ENCODE measurements at places on chromosomes 12 and 14. TPM values are rescaled to one million over a fixed set of nuclear protein-coding genes. Genes with fewer than 3 reads are reported as not detected.

The IFNG gene
- total RNA-seq = not detected

The KRT5 gene
- total RNA-seq = not detected

The SINHCAF gene
- 16.7 TPM for total RNA-seq

The PLEKHD1 gene
- 0.41 TPM for total RNA-seq

The KIF26A gene
- total RNA-seq = 13.0 TPM

The RFLNA gene
- total RNA-seq = 7.7 TPM

The CLEC2D gene
- 15.5 TPM for total RNA-seq

The GLS2 gene
- total RNA-seq = 4.1 TPM

The TAS2R46 gene
- 1.6 TPM for total RNA-seq

The TC2N gene
- 5.7 TPM for total RNA-seq

The SLC2A14 gene
- under 0.01 TPM for total RNA-seq

The ENDOU gene
- not detected for total RNA-seq

The AQP6 gene
- not detected for total RNA-seq

The PTPRB gene
- total RNA-seq = 4.5 TPM

The BHLHE41 gene
- total RNA-seq = 0.41 TPM

The OLR1 gene
- 4.1 TPM for total RNA-seq

The ARHGAP9 gene
- 1.2 TPM for total RNA-seq

The MAGOHB gene
- total RNA-seq = 18.3 TPM

The ACVRL1 gene
- 9.4 TPM for total RNA-seq

The FGF6 gene
- not detected for total RNA-seq

The CD27 gene
- total RNA-seq = 0.41 TPM

The TMEM121 gene
- 24.5 TPM for total RNA-seq

The KRT72 gene
- not detected for total RNA-seq

The HOTAIR gene
- not detected for total RNA-seq

The CNTN1 gene
- 543 TPM for total RNA-seq

The KRT83 gene
- total RNA-seq = not detected

The PRORP gene
- 19.2 TPM for total RNA-seq

The P2RX7 gene
- 1.2 TPM for total RNA-seq

The ACSM4 gene
- not detected for total RNA-seq

The GAS2L3 gene
- total RNA-seq = 66.0 TPM

The CLEC6A gene
- not detected for total RNA-seq

The RNASE4 gene
- 1.2 TPM for total RNA-seq

Measured in frontal cortex (tissue), 4 donors.